Fibroblast of lung (primary cell): ENCODE measurements at places on chromosomes 6 and 20.

DNA sequence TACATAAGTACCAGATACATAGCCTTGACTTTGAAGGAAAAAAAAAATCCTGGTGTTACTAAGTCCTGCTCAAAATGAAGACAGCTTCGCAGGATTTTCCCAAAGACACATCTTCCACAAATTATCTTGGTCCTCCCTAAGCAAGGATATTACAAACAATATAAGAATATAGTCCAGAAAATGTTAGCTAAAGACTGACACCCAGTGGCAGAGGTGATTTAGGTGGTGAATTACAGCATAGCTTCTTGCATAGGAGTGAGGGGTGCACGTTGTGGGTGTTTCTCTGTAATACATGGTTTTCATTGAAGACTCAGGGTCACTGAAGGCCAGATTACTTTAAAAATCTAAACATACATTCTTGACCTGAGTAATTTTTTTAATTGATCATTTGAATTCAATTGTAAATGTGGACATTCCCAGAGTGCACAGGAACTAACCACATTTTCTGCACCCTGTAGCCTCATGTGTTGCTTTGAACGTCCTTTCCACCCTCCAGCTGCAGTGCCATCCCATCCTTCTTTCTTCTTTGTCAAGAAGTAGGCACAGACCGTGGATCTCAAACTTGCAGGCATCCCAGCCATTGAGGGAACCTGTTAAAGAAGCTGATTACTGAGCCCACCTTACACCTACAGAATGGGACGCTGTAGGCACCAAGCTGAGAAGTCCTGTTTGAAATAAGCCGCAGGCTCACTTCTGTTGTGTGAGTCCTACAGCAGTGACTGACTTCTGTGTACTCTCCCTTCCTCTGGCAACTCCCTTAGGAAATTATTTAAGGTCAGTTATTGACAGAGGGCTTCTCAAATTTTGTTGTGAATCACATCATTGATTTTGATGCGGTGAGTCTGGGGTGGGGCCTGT lies 102.6 kb downstream of the PERP start:
- peak; percentile 16 for DNase-seq

DNA sequence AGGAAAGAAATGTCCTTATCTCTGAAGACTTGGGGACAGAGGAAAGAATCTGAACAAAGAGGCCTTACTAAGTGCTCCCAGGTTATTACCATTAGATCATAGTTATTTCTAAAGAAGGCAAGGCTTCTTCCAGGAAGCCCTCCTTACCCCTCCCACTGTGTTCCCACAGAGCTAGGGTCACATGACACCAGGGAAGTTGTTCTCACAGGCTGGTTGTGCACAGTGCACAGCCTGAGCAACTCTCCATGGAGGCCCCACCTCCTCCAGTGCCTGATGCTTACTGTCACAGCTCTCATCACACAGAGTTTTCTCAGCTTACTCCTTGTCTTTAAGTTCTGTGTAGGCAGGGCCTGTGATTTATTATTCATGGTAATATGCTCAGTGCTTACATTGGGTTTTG lies 68.9 kb upstream of the SCGN start:
- DNase-seq = no peak

- no peak for DNase-seq
Observed at GRCh38 chr6:44921798-44922197, 406.3 kb upstream of the RUNX2 start.

DNA sequence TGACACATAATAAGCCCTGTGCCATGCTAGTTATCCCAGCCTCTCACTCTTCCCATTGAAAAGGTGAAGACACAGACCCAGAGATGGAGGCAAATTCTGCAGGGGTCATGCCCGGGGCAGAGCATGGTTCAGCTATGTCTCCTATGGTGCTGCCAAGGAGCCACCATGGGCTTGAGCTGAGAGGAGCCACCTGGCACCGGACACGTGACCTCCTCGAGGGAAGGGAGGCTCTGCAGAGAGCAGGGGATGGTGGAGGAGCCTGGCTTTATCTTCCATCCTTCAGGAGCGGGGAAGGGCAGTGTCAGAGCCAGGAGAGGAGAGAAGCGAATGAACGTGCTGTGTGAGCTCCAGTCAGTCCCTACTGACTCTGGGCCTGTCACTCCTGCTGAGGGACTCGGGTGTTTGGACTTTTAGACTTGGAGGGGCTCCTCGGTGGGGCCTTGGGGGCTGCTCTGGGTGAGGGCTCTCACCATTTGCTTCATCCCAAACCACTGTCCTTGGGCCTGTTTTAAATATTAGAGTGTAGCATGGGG lies 11.1 kb upstream of the CCN5 start:
- no peak for DNase-seq

- DNase-seq = no peak
Observed at GRCh38 chr6:165774903-165775601, 112.0 kb upstream of the PDE10A start.

GRCh38 chr20:33811776-33812151 lies 616 bp downstream of the CHMP4B start:
- no peak for DNase-seq

DNA sequence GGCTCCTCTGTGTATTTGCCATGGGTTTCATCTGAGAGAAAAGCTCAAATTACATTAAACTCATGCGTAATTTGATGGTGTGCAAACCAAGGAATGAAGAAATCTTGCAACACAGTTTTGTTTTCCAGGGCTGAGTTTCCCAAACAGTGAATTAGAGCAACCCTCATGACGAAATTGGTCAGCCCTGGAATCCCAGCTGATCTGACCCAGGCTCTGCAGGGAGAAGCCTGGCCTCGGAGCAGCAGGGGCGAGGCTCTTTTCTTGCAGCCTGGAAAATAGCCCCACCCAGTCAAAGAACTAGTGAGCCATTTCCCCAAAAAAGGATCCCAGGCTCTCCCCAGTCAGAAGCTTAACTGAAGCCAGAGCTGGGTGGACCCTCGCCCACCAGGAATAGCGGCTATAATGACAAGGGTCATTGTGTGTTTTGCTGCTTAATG lies 107.3 kb upstream of the SNX9 start:
- peak; percentile 68 for DNase-seq

DNA sequence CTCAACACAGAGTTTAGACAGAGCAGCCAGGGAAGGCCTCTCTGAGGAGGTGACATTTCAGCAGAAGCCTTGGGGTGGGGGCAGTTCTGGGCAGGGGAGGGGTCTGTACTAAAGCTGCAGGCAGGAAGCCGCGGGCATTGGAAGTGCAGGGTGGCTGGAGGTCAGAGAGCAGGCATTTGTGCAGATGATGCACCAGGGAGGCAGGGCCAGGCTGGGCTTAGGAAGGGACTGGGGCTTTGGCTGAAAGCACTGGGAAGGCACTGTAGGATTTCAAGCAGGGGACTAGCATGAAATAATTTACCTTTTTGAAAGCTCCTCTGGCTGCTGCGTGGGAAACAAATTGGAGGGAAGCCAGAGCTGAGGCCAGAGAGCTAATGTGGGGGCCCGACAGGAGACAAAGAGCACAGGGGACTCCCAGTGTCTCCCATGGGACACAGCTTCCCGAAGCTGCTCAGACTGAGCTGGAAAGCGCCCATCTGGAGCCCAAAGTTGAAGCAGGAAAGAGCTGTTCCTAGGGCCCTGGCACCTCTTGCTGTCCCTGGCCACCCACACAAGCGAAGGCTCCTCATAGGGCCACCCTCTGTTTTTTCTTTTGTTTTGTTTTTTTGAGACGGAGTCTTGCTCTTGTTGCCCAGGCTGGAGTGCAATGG lies 19.3 kb downstream of the ADA start:
- DNase-seq = no peak

DNA sequence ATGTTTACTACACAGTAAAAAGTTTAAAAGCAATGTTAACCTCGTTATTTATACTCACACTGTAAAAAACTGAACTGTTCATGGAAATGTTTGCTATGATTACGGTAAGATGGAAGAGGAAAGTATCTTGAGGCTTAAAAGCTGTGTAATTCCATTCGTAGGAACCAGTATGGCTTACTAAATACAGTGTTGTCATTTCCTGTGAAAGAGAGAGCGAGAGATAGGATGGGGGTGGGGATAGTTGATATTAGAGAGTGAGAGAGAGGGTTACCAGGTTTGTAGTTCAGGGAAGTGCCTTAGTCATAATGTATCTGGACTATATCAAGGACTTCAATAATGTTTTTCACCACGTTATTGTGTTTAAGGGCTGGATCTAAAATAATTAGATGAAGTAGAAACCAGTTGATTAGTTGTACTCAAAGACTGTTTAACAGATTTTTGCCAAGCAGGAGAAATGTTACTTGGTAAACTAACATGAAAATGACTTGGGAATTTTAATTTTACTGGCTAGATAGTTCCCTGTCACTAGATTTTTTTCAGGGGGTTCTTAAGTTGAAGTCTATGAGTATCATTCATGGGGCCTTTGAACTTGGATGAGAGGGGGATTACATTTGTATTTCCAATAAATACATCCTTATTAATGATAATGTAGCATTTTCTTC lies 30.4 kb downstream of the AFDN start:
- peak; percentile 60 for DNase-seq

DNA sequence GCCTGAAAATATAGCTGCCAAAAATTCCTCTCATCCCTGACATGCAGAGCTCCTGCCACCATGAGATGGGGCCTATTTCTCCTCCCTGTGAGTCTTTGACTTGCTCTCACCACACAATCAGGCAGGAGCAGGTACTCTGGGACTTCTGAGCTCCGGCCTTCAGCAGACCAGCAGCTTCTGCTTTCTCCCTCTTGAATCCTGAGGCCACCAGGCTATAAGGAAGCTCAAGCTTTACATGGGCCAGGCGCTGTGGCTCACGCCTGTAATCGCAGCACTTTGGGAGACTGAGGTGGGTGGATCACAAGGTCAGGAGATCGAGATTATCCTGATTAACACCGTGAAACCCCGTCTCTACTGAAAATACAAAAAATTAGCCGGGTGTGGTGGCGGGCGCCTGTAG lies 238.7 kb upstream of the RREB1 start:
- DNase-seq = no peak

- no peak for DNase-seq
Observed at GRCh38 chr20:11027224-11027623, 353.4 kb upstream of the JAG1 start.

DNA sequence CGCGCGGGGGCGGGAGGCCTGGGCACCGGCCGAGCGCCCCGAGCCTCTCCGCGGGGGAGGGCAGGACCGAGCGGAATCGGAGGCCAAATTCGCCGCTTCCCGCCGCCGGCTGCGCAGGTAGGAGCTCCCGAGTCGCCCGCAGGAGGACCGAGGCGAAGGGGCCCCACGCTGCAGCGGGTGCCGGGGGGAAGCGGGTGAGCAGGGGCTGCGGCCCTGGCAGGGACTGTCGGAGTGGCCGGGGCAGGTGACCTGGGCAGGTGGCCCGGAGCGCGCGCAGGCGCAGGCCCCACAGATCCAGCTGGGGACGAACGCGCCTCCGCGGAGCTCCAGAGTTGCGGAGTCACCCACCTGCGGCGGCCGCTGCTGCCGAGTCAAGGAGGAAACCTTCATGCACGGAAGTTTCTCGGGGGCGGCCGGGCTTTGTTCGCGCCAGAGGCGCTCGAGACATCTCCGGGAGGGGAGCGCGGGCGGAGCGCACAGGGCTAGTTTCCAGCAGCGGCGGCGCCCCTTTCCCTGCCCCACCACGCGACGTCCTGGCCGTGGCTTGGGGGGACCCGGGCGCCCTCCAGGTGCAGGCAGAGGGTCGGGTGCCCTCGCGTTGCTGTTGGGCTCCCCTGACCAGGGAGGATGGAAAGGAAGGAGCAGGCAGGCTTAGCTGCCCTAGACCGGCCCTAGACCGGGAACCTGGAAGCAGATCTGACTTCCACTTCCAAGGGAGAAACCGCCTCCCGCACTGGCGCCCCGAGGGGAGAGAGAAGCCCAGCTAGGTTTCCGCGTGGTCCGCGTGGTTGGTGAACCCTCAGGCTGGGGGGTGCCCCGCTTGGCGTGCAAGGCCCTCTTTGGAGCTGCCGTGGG lies 590 bp downstream of the SLCO4A1 start:
- peak; percentile 8 for DNase-seq

- no peak for DNase-seq
Observed at GRCh38 chr6:126767711-126768110, 350.8 kb upstream of the RSPO3 start.

- no peak for DNase-seq
Observed at GRCh38 chr6:107434812-107435211, 24.6 kb downstream of the PDSS2 start.

GRCh38 chr6:44284121-44284520 lies 13.9 kb downstream of the TMEM151B start:
- no peak for DNase-seq

- no peak for DNase-seq
Observed at GRCh38 chr6:38503032-38503773, 136.5 kb downstream of the BTBD9 start.

DNA sequence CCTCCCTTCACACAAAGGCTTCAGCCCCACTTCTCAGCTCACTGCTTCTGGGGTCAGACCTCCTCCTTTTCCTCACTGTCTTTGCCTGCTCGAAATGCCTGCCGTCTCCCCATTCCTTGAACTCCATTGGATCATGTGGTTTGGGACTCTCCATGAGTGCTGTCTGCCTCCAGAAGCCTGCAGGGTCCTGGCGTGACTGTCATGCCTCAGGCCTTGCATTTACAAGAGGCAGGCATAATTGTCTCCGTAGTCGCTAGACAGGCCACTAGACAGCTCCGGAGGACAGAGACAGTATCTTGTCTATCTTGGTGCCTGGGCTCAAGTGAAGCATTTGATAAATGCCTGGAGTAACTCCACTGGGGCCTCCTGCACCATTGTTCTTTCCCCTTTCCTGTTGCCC lies 15.3 kb downstream of the PNLDC1 start:
- no peak for DNase-seq

DNA sequence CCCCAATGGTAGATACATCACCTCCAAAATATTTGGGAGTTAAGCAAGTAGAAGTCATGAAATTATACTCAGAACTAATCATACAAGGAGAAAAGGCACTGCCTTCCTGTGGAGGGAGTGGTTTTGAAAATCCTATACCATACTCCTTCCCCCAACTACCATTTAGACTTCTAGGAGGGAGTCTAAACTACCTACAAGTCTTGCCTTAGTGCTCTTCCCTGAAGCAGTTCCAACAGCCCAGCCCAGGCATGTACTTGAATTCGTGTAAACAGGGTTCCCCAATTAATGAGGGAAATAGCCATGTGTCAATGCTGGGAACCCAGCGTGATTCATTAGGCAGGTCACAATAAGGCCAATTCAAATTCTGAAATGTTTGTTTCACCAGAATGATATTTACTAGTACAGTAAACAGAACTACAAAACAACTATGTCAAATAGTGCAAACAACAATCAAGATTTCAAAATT lies 39.1 kb upstream of the SGK1 start:
- DNase-seq = no peak

DNA sequence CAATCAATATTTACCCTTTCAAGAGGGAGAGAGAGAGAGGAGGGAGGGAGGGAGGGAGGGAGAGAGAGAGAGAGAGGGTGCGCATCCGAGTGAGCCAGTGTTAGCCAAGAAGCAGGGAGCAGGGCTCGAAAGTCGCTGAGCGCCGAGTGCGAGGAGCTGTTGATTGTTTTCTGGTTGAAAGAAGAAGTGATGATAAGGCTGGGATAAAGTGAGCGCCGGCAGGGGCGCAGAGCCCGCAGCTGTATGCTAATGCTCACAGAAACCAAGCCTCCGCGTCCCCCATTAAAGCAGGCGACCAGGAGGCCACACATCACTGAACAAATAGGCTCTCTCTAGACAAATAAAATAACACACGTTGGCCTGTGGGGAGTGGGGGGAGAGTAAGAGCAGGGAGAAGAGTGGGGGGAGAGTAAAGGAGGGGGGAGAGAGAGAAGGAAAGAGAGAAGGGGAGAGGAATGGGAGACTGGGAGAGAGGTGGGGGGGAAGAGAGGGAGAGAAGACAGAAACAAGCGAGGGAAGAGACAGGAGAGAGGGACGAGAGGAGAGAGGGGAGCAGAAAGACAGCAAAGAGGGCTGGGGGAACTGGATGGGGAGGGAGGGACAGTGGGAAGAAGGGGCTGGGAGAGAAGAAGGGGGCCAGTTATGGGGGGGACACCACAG lies 5.0 kb upstream of the INSM1 start:
- DNase-seq = no peak

- no peak for DNase-seq
Observed at GRCh38 chr6:102114402-102114801, 720.9 kb downstream of the GRIK2 start.
